ENCODE measurements at places on chromosomes 1 and 21.

DNA sequence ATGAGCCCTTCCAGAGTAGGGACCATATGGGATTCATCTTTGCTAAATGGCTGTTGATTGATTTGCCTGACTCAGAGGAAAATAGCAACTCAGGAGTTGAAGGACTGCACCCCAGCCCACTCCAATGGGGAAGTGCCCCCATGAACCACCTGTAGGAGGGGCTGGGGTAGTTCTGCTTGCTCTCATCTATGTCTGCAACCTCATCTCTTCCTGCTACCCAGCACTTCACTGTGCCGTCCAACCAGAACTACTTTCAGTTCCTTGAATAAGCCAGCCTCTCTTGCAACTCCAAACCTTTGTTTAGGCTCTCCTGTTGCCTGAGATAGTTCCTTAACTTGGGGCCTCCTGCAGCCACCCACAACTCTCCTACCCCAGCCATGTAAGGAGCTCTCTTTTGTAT lies 26.6 kb downstream of the BEND5 start:
- no peak for DNase-seq

DNA sequence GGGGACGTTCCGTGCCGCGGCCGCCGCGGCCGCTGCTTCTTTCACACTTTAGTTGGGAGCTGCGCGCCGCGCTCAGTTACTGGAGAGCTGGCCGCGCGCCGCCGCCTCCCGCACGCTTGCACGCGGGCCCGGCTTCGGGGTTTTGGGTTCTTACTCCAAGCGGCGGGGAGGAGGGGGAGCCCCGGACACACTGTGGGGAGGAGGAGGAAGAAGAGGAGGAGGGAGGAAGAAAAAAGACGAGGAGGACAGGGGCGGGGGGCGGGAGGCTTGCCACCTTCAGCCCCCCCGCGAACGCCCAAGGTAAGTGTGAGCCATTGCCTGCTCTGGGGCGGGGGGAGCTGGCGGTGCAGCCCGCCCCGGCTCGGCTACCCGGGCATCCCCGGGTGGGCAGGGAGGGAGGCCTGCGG lies 243 bp downstream of the C1orf21 start:
- no peak for DNase-seq

- no peak for DNase-seq
Observed at GRCh38 chr1:200905411-200906052, 10.8 kb downstream of the INAVA start.

DNA sequence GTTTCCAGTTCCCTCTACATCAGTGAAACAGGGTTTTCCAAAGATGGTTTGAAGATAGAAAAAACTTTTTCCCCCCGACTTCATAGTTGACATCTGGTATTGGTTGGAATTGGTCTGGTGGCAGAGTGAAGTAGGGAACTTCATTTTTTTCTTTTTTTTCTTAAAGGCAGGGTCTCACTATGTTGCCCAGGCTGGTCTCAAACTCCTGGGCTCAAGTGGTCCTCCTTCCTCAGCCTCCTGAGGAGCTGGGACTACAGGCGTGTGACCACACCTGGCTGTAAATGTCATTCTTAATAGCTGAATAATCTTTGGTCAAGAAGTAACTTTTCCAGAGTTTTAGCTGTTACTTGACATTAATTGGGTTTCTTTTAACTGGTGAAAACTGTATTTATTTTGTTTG lies 21.7 kb downstream of the ZBTB37 start:
- DNase-seq = no peak

Measured in stimulated activated CD4-positive, alpha-beta T cell treated with anti-CD3 and anti-CD28 coated beads, Interleukin-4, amount 100 ng/mL, for 4 hours (primary cell).